ENCODE measurements at places on chromosomes 7 and 10. TPM values are rescaled to one million over a fixed set of nuclear protein-coding genes. Genes with fewer than 3 reads are reported as not detected.

The FOXI2 gene
- 0.24 TPM for total RNA-seq

The GIMAP8 gene
- total RNA-seq = 16.3 TPM

The MACC1 gene
- total RNA-seq = 0.13 TPM

The SLC26A5 gene
- total RNA-seq = not detected

The IRF5 gene
- 1.6 TPM for total RNA-seq

The NRCAM gene
- total RNA-seq = 0.57 TPM

DNA sequence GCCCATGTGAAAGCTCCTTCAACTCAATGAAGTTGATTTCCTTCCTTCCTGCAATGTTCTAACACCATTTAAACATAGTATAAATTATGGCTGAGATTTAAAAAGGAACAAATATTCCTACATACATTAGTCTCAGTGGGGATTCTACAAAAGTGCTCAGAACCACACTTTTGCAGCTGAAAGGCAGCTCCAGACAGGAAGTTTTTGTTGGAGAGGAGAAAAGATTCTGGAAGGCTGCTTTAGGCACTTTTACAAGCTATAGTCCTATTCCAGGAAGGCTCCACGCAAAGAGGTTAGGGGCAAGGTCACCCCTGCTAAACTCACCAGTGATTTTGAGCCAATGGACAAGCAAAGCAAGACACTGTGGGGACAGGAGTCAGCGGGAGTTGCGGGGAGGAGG is 179.2 kb upstream of the CDCA7L start:
- no peak for DNase-seq

- no peak for DNase-seq
Observed at GRCh38 chr10:87635498-87636312, 24.0 kb upstream of the PAPSS2 start.

GRCh38 chr10:8163824-8164223 is 109.3 kb downstream of the GATA3 start:
- no peak for DNase-seq

- no peak for DNase-seq
Observed at GRCh38 chr7:73718438-73718881, 1.0 kb downstream of the STX1A start.

DNA sequence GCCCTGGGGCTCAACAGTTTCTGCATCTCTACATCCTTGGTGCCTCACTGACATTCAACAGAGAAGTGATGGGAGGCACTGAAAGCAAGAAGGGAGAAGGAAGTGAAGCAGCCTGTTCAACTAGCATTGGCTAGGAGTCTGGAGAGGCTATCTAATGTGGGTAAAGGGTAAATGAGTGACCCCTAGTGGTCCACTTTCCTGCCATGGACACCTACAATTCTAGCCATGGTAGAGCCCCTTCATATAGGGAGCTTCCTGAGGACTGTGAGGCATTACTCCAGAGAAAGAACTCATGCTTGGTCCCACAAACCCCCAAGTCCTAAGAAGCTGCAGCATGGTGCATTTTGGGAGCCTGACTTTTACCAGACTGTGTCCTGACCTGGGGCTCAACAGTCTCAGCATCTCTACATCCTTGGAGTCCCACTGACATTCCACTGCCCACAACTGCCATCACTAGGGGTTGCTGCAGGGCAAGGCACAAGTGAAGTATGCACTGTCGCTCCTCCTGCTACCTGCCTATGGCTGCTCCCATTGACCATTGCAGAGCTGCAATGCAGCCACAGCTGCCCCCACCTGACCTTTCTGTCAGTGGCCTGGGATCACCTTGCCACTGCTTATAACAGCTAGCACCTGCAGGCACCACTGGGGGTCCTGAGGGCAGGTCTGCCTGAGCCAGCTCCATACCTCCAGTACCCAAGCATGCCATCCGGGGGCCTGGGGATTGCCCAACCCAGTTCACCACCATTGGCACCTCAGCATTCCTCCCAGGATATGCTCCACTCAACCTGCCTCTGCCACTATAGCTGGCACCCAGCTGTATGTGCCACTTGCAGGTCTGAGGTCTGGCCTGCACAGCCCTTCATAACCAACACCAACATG is 44.1 kb upstream of the CDK6 start:
- no peak for DNase-seq

- DNase-seq = no peak
Observed at GRCh38 chr7:135936497-135937217, 40.5 kb downstream of the MTPN start.

GRCh38 chr10:24197263-24197662 is 11.7 kb upstream of the KIAA1217 start:
- DNase-seq = no peak

DNA sequence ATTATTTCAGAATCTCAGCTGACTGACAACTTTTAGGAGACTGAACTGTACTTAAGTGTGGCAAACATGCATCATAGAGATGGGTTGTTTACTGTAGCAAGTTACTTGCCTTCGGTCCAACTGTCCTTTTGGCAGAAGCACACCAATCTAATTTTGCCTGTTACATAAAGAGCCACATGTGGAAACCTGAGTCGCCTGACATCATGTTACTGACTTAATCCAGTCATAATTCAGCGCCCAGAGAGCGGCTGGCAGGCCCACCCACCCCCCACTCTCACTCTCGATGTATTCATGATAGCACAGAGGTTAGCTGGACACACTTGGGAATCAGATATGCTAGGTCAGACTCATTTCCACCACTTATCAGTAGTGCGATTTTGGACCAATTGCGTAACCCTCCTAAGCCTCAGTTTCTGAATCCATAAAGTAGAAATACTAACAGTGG is 57.3 kb upstream of the CAPZA2 start:
- no peak for DNase-seq

DNA sequence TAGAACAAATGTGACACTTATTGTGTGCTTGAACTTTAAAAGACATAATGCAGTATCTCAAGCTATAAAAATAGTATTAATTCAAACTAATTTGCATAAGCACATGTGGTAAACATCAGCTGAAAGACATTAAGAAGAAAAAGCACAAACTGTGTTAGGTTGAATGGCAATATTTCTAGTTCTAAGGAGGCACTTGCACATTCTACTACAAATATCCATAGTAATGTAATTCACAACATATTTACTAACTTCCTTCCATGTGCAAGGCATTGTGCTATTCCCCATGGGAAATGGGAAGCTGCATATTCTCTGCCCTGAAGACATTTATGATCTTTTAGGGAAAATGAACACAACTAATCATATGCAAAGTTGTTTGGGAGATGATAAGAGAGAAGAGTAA is 80.2 kb upstream of the SLC13A1 start:
- no peak for DNase-seq

DNA sequence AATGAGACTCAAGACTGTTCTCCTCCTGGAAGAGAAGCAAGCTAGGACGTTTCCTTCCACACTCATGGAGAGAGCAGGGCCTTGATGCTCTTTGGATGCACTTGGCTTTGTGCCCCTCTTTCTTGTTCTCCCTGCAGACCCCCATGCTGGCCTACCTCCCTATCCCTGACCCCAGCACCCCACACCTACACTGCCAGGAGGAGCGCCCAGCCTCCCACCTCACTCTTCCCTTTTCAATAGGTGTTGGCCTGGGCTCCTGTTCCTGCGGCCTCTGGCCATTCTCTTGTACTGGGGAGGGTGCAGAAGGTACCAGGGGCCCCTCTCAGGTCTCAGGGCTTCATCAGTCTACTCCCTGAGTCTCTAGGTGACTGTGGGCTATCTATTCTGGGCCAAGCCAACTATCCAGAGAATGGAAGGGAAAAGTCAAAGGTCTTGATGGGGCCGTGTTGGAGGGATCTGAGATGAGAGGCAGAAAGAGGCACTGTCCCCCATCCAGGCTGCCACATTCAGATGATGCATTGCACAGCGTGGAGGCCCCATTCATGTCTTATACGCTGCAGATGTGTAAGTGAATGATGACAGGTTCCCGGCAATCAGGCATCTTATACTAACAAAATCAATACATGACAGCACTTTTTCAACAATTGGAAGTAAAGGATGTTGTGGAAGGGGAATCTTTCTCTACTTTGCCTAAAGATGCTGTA is 32.7 kb upstream of the LOXL4 start:
- DNase-seq = no peak

DNA sequence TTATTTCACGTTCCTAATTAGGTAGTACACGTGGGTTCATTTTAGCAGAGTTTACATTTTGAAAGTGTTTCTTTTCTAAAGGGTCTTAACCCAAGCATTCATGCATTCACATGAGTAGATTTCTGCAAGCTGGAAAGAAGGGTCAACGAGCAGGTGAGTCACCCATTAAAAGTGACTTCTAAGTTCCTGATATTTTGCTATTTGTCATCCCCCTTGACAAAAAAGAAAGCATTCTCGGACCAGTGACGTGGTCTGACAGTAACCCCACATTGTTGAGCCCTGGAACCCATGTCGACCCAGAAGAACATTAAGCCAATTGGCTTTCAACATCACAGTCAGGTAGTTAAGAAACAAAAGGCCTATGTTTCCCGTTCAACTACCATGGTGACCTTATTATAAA is 49.6 kb downstream of the ABCB5 start:
- DNase-seq = no peak

DNA sequence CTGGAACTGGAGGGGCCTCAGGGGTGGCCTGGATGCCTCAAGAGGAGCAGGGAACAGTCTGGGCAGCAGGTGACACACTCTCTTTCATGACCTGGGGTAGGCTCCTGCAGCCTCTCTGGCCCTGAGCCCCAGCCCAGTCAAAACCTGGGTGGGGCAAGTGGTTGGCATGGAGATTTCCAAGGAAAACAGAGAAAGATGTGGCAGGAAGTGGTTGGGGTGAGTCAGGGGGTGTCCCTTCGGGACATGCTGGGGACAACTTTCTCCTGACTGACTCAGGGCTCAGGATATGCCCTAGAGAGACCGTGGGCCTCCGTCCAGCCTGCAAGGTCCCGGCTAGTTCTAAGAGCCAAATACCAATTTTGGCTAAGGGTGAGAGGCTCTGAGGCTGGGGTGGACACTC is 2.9 kb downstream of the AQP1 start:
- no peak for DNase-seq

DNA sequence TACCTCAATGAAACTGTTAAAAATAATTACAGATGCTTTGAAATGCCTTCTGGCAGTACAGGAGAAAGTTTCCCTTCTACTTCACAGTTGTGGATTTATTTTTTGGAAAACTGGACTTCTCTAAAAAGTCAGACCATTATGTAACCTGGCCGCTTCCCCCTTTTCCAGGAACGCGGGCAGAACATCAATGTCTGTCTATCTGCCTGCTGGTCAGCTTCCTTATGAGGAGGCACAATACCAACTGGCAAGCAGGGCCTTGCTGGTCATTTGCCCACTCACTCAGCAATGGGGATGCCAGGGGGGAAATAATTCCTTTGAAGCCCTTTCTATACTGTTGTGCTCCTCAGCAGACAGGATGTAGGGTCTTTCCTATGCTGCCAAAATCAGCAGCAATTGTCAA is 22.5 kb upstream of the ADRB1 start:
- peak; percentile 75 for DNase-seq

DNA sequence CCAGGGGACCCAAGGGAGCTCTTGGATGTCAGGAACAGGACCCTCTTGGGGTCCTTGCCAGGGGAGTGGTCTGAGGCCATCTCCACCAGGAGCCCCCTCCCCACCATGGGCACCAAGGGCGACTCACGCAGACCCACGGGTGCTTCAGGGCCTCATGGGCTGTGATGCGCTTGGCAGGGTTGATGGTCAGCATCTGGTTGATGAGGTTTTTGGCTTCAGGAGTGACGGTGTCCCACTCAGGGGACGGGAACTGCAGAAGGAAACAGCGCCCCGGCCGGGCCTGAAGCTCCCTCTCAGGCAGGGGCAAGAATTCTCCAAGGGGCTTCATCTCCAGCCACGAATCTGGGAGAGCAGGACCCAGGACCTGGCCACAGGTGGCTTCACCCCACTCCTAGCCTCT is 41.3 kb downstream of the YKT6 start:
- DNase-seq = no peak

DNA sequence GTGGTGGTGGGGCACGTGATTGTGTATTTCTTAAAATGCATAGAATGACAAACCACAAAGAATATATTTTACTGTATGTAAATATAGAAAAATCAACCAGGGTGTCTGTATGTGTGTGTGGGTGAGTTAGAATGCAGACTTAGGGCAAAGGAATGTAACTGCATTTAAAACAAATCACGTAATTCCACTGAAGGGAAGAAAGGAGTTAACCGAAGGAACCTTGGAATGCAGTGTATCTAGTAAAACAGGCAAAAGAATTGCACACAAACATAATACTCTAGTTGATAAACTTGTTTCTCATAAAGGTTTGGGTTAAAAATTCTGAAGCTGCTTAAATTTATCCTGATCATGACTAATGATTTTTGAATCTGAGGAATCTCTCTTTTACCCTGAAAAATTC is 134.9 kb downstream of the ADRA2A start:
- DNase-seq = no peak

GRCh38 chr7:127375631-127376030 is 16.9 kb downstream of the ZNF800 start:
- no peak for DNase-seq
